ENCODE measurements at places on chromosomes 7 and 10.

- no peak for DNase-seq
These were observed 50.8 kb upstream of the PDZD8 start for GRCh38 chr10:117425974-117426566.

- DNase-seq: no peak
These were observed 132.9 kb downstream of the ADRA2A start for GRCh38 chr10:111209692-111210091.

GRCh38 chr10:116815641-116816415 is 33.5 kb upstream of the ENO4 start:
- no peak for DNase-seq

- no peak for DNase-seq
These were observed 502.3 kb downstream of the ZWINT start for GRCh38 chr10:55858730-55859129.

DNA sequence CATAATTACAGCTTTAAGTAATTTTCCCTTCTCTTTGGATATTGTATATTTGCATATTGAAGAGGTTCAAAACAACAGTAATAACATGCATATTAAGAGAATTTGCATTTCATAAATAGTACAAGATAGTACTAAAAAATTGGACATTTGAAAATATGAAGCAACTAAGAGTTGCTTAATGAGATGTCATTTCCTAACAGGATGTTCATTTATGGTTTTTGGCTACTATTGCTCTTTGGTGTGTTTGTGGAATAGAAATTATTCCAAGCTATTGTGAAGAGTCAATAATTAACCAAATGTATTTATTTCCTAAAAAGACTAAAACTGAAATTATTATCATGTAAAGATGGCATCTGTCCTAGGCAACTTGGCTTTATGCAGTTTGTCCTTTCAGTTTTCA is 4.1 kb upstream of the SGCE start:
- no peak for DNase-seq

Data from CD8-positive, alpha-beta T cell (primary cell).